Bladder microvascular endothelial cell (primary cell): ENCODE measurements at places on chromosomes 1 and 21. TPM values are rescaled to one million over a fixed set of nuclear protein-coding genes. Genes with fewer than 3 reads are reported as not detected.

OXCT2 gene
- 2.3 and 4.5 TPM in 2 replicates for total RNA-seq

TCP10L gene
- total RNA-seq, result 0.32 and 0.57 TPM in 2 replicates

PDC gene
- total RNA-seq, result not detected in 2 replicates

CD48 gene
- total RNA-seq, result not detected in 2 replicates

HIVEP3 gene
- total RNA-seq, result 0.32 and 2.1 TPM in 2 replicates

PRKAB2 gene
- 4.2 and 7.7 TPM in 2 replicates for total RNA-seq

SLC27A3 gene
- total RNA-seq, result 19.4 and 29.0 TPM in 2 replicates

MFAP2 gene
- total RNA-seq, result 4.5 and 40.3 TPM in 2 replicates

COL11A1 gene
- under 0.01 and 0.25 TPM in 2 replicates for total RNA-seq
